CD4-positive, alpha-beta T cell treated with Interferon gamma for 1 hour (primary cell): ENCODE measurements at places on chromosomes 7 and 10.

- DNase-seq = no peak
These were observed 6.1 kb downstream of the ADCY1 start for GRCh38 chr7:45580053-45580872.

- DNase-seq = no peak
These were observed 96.4 kb downstream of the HIPK2 start for GRCh38 chr7:139681463-139681755.

GRCh38 chr7:48781752-48782151 lies 142.6 kb upstream of the CDC14C start:
- DNase-seq = no peak

DNA sequence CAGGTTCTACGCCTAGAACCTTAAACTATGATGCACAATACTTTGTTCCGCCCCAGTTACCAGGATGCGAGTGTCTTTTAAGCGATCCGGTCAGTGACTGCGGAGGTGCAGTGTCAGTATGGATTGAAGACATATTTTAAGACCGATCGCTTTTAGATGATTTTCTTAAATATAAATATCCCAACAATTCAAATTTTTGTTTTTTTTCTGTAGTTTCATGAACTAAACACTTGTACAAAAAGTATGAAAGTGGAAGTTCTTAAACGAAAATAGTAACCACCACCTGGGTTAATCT lies 835 bp downstream of the COMMD3 start:
- peak; percentile 33 for DNase-seq

- no peak for DNase-seq
These were observed 25.1 kb downstream of the ZNF467 start for GRCh38 chr7:149748076-149748874.

DNA sequence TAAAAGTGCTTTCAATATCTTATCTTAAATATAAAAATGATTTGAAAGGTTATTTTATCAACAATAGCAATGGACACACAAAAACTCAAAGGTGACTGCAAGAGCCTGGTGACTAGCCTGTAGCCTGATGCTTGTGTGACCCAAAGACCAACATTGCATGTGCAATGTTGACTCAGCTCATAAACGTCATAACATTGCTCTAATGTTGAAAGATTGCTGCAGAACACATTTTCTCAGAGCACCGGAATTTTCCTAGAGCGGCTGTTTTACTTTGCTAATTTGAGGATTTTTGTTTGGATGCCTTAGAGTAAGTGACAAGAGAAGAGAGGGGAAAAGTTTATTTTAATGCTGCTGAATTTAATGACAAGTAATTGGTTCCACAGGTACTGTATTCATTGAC lies 107.1 kb downstream of the RAB18 start:
- no peak for DNase-seq

GRCh38 chr7:16554518-16555236 lies 28.1 kb downstream of the LRRC72 start:
- DNase-seq = no peak

GRCh38 chr10:103021150-103021899 lies 103.2 kb downstream of the CNNM2 start:
- DNase-seq = no peak

DNA sequence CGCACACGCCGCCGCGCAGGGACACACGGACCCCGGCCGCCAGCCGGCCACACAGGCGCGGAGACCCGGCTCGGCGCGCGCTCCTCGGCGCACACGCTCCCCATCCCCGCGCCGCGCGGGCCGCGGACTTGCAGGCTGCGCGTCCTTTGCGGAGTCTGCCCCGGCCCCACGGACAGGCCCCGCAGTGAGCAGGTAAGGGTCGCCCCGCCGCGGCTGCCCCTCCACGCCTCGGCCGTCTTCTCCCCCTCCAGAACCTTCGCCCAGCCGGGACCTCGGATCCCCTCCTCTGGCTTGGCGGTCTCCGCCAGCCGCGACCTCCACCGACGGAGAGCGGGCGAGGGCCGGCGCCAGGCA lies 356 bp downstream of the ADCYAP1R1 start:
- DNase-seq = no peak

DNA sequence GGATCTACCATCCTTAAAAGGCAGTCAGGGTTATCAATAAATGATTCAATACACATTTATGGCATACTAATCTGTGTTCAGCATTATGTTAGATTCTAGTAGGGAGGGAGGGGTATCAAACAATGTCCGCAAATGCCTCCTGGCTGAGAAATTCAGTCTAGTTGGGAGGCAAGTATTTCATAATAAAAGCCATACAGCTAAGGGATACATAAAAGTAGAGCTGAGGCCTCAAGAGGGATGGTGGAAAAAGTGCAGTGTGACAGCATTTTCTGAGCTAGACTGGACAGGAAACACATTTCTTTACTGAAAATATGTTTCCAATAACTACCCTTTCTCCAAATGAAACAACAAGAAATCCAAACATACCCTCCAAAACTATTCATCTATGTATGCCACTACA lies 152.8 kb upstream of the LRRN3 start:
- DNase-seq = no peak

DNA sequence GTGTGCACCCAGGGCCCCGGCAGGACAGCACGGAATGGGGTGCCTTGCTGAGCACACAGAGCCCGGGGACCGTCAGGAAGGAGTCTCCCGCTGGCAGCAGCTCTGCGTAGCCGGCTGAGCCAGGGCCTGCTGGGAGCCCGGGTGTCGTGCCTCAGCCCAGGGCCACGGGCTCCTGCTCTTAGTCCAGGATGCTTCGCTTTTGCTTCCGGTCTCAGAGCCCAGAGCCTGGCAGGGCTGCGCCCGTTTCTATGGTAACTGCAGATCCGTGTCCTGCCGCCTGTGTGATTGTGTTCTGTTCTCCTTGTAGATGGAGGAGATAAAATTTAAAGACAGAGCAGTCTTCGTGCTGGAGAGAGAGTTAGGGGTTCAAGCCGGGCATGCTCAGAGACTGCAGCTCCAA lies 53.7 kb upstream of the DPYSL4 start:
- DNase-seq = no peak

- DNase-seq = no peak
These were observed 52.6 kb downstream of the CHST3 start for GRCh38 chr10:72016608-72017300.

DNA sequence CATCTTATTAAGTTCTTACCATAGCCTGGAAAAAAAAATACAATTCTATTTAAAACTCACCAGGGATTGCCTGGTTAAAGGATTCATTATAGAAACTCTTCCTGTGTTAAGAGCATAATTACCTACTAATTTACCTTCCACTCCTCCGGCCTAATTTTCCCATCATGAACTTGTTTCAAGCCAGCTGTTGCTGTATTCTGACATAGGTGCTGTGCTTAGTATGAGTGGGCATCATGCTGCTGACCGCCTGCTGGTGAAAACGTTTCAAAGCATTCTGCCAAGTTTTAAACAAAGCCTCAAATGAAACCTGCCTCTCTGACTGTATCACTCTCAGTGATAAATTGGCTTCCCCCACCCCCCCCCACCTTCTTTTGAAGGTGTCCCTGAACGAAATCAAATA lies 47.8 kb upstream of the KCNMA1 start:
- no peak for DNase-seq

DNA sequence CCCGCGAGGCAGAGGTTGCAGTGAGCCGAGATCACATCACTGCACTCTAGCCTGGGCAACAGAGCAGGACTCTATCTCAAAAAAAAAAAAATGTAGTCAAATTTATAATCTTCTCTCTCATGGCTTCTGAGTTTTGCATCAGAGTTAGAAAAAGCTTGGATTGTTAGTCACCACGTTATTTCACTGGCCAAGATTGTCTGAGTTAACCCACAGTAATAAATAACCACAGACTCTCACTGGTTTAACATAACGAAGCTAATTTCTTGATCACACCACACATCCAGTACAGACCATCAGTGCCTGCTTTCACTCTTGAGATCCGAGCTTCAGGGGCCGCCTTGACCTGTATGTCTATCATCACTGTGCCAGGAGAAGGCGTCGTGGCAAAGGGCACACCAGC lies 116.8 kb upstream of the JCAD start:
- DNase-seq = no peak

DNA sequence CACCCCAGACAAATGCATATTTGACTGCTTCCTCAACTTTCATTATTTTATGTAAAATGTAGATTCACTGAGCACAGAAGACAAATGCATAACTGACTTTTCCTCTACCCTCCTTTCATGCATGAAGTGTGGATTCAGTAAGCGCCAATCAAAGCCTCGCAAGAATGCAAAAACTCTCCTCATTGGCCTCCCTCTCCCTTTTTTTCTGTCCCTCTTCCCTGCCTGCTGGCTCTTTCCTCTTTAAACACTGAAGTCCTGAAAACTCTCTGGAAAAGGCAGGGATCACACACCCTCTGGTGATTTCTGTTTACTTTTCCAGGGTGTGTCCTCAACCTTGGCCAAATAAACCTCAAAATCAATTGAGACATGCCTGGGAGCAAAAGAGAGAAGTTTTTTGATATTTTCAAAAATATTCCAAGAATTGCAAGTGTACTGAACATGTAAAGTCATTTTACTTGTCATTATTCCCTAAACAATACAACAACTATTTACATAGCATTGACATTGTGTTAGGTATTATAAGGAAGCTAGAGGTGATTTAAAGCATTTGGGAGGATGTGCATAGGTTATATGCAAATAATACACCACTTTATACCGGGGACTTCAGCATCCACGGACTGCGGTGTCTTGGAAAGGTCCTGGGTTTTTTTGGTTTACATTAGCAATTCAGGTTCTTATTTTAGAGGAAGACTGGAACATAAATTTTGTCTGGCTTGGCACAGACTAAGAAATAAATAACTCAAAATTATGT lies 71.4 kb downstream of the SEC61G start:
- no peak for DNase-seq

GRCh38 chr10:99450624-99451498 lies 20.4 kb upstream of the GOT1 start:
- DNase-seq = no peak

GRCh38 chr7:63054191-63054661 lies 944.4 kb upstream of the ZNF722 start:
- DNase-seq = no peak

- DNase-seq = no peak
These were observed 390.9 kb upstream of the CELF2 start for GRCh38 chr10:10626734-10627133.

DNA sequence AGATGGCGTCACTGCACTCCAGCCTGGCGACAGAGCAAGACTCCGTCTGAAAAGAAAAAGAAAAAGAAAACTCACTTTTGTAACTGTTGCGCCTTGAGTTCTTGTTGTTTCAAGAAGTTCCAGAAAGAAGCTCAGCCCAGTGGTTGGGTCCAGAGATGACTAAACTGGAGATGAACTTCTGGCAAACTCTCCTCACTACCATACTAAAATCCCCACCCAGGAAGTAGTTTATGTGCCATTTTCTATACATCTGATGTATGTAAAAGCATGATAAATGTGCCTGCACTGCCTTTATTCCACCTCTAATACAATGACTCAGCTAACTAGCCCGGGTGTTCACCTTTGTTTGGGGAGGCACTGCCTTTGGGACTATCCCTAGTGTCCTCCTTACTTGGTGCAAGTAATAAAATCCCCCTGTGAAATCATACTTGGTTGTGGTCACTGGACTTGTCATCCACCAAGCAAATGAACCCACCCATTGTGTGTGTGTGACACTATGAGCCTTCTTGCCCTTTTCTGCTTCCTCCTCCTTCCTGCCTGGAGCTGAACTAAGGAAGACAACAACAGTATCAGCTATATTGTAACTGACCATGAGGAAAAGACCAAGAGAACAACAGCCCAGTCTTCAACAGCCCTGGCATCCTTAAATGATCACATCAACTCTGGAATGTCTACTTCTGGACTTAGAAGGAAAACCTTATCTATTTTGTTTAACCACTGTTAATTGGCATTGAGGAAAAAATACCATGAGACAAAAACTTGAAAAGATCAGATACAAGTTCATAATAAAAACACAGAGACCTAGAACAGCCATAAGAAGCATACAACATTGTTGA lies 33.6 kb downstream of the JMJD1C start:
- DNase-seq = no peak

DNA sequence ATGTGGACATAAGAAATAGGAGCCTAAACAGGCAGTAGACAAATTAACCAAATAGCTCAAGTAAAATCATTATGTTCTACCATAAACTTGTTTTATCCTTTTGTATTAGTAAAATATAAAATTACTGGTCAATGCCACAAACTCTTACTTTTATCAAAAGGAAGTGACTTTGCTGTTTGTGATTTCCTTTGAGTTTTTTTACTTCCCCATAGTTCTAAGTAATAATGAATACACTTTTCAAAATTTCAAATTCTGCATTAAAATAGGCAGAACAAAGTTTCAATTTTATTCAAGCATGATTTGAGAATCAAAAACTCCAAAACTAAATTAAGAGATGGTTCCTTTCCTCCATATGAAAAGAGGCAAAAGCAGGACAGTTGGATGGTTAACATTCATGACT lies 139.7 kb upstream of the ABCB5 start:
- no peak for DNase-seq

- peak; percentile 61 for DNase-seq
These were observed 42.0 kb downstream of the LYZL2 start for GRCh38 chr10:30587522-30588031.

GRCh38 chr10:91694170-91694794 lies 61.4 kb upstream of the PPP1R3C start:
- DNase-seq = no peak

- DNase-seq = no peak
These were observed 24.0 kb upstream of the PAPSS2 start for GRCh38 chr10:87635498-87636312.

- peak; percentile 88 for DNase-seq
These were observed 59.9 kb downstream of the MAP3K8 start for GRCh38 chr10:30493609-30494530.

DNA sequence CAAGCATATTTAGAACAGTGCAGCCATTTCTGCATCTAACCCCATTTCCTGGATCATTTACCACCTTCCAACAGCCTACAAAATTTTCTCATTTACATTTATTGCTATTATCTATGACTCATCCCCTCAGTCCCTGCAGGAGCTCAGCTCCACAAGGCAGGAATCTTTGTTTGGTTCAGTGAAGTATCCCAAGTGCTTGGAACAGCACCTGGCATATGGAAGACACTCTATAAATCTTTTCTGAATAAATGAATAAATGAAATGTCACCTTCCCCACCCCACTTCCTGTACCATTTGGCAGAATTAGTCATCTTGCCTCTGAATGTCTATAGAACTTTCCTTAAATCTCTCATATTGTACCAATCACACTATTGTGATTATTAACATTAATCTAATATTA lies 110.7 kb downstream of the HIP1 start:
- DNase-seq = no peak

- DNase-seq = no peak
These were observed 49.1 kb downstream of the GRB10 start for GRCh38 chr7:50733552-50733951.

DNA sequence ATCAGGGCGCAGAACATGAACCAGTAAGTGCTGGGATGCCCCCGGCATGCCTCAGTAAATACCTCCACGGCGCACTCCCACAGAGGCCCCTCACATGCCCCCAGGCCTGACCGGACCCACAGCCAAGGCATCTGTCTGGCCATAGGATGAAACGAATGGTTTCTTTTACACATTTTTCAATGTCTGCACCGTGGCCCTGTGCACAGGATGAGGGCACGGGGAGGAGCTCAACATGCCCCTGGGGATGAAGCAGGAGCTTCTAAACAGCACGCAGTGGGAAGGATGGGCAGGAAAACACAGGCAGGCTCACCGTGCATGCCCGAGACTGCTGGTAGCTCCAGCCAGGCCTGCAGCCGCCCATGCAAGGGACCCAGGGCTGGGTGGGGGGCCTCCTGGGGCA lies 283.3 kb downstream of the TNS3 start:
- no peak for DNase-seq
